ENCODE measurements at places on chromosomes 3 and 15.

GRCh38 chr3:3172627-3173026 is 6.9 kb downstream of the CRBN start:
- H3K4me1 ChIP-seq = peaks cover 7% of the 10 kb centered on the region
- no peak overlapping the region for H3K27ac ChIP-seq
- no peak overlapping the region for H3K4me3 ChIP-seq
- H3K27me3 ChIP-seq = no peaks in the 10 kb centered on the region
- DNase-seq = no peak

DNA sequence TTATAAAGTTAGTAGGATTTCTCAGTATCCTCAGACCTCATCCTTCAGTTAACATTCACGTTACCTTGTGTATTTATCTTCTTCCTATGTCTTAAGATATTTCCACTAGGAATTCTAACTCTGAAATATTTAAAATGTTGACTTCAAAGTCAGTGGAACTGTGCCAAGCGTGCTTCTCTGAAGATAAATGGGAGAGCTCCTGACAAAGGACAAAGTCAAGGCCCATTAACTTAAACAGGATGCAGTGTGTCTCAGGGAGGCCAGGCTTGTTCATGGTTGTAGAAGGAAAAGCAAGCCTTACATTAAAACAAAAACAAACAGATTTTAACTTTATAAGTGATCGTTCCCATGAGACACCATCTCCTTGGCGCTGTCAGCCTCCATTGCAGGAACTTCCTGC is 41.5 kb downstream of the ABHD17C start:
- no peaks in the 10 kb centered on the region for H3K27me3 ChIP-seq
- H3K36me3 ChIP-seq = no peaks in the 10 kb centered on the region
- no peak for DNase-seq
- H3K4me1 ChIP-seq = no peaks in the 10 kb centered on the region
- H3K27ac ChIP-seq = no peak overlapping the region
- no peak overlapping the region for H3K4me3 ChIP-seq

DNA sequence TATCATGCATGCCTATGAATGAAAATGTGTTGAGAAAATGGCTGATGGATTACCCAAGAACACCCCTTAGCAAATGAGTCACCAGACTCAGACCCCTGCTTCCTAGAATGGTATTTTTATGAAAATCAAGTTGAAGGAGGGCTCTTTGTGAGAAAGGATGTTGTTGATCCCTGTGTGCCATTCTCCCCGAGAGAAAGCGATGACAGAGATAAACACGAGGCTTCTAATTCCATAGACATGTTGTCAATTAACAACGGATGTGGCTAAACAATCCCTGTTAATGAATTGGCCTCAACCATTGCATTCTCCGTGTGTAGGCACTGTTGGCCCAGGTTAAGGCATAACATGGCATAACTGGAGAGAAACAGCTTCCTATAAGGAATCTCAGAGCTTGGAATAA is 5.8 kb upstream of the OXTR start:
- H3K27me3 ChIP-seq = peaks cover 14% of the 10 kb centered on the region
- H3K27ac ChIP-seq = no peak overlapping the region
- DNase-seq = no peak
- H3K4me3 ChIP-seq = no peak overlapping the region
- no peaks in the 10 kb centered on the region for H3K4me1 ChIP-seq

GRCh38 chr15:32718821-32719716 is 1.3 kb downstream of the GREM1 start:
- no peaks in the 10 kb centered on the region for H3K36me3 ChIP-seq
- H3K27ac ChIP-seq = peak overlapping the region; percentile 81
- H3K4me3 ChIP-seq = peak overlapping the region; percentile 69
- H3K4me1 ChIP-seq = peaks cover 27% of the 10 kb centered on the region

GRCh38 chr15:99703603-99704443 is 29.4 kb downstream of the LYSMD4 start:
- H3K27ac ChIP-seq = peak overlapping the region; percentile 37
- no peak for DNase-seq
- peaks cover 30% of the 10 kb centered on the region for H3K4me1 ChIP-seq
- H3K4me3 ChIP-seq = no peak overlapping the region
- H3K36me3 ChIP-seq = peaks cover 38% of the 10 kb centered on the region

- peaks cover 39% of the 10 kb centered on the region for H3K36me3 ChIP-seq
- H3K4me1 ChIP-seq = peaks cover 28% of the 10 kb centered on the region
Measured at GRCh38 chr3:11602886-11603527, 40.7 kb downstream of the VGLL4 start.

GRCh38 chr3:58531555-58531954 is 5.4 kb downstream of the ACOX2 start:
- no peak overlapping the region for H3K27ac ChIP-seq
- no peak for DNase-seq
- no peaks in the 10 kb centered on the region for H3K27me3 ChIP-seq
- H3K4me3 ChIP-seq = no peak overlapping the region
- H3K36me3 ChIP-seq = no peaks in the 10 kb centered on the region
- H3K4me1 ChIP-seq = peaks cover 8% of the 10 kb centered on the region

GRCh38 chr3:43192028-43192427 is 86.1 kb upstream of the POMGNT2 start:
- no peak overlapping the region for H3K27ac ChIP-seq
- H3K36me3 ChIP-seq = no peaks in the 10 kb centered on the region
- H3K4me3 ChIP-seq = no peak overlapping the region

GRCh38 chr15:80777137-80777536 is 2.0 kb upstream of the CEMIP start:
- DNase-seq = no peak
- H3K4me1 ChIP-seq = peaks cover 29% of the 10 kb centered on the region
- peaks cover 28% of the 10 kb centered on the region for H3K27me3 ChIP-seq
- no peaks in the 10 kb centered on the region for H3K36me3 ChIP-seq
- H3K4me3 ChIP-seq = no peak overlapping the region

DNA sequence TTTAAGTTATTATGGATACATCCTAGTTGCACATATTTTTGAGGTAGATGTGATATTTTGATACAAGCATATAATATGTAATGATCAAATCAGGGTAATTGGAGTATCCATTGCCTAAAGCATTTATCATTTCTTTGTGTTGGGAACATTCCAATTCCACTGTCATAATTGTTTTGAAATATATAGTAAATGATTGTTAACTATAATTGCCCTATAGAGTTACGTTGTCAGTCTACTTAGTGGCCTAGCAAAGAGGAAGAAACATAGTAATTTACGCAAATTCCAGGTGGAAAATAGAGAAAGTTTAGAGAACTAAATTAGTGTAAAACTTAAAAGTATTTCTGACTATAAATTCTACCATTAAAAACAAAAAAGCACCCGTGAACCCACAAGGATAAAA is 24.9 kb downstream of the NXPE3 start:
- H3K27me3 ChIP-seq = no peaks in the 10 kb centered on the region
- H3K4me3 ChIP-seq = no peak overlapping the region
- H3K27ac ChIP-seq = no peak overlapping the region
- no peak for DNase-seq

GRCh38 chr3:100360757-100361496 is 26.4 kb downstream of the NIT2 start:
- no peaks in the 10 kb centered on the region for H3K27me3 ChIP-seq
- H3K27ac ChIP-seq = peak overlapping the region; percentile 47
- no peak for DNase-seq
- H3K4me1 ChIP-seq = no peaks in the 10 kb centered on the region

GRCh38 chr15:57969355-57969754 is 96.2 kb downstream of the ALDH1A2 start:
- no peaks in the 10 kb centered on the region for H3K36me3 ChIP-seq
- no peak for DNase-seq
- no peak overlapping the region for H3K27ac ChIP-seq
- H3K4me1 ChIP-seq = no peaks in the 10 kb centered on the region
- H3K27me3 ChIP-seq = peaks cover 19% of the 10 kb centered on the region

- no peaks in the 10 kb centered on the region for H3K27me3 ChIP-seq
- no peak for DNase-seq
- no peak overlapping the region for H3K4me3 ChIP-seq
- H3K27ac ChIP-seq = no peak overlapping the region
- no peaks in the 10 kb centered on the region for H3K36me3 ChIP-seq
- no peaks in the 10 kb centered on the region for H3K4me1 ChIP-seq
Measured at GRCh38 chr15:71191296-71191695, 76.0 kb downstream of the THSD4 start.

GRCh38 chr3:53248161-53248560 is 7.7 kb downstream of the TKT start:
- no peak for DNase-seq
- H3K4me1 ChIP-seq = peaks cover 63% of the 10 kb centered on the region
- H3K27me3 ChIP-seq = no peaks in the 10 kb centered on the region

GRCh38 chr3:184812662-184813042 is 686 bp downstream of the VPS8 start:
- H3K4me1 ChIP-seq = peaks cover 45% of the 10 kb centered on the region
- peak overlapping the region; percentile 56 for H3K27ac ChIP-seq
- DNase-seq = peak; percentile 5
- H3K27me3 ChIP-seq = no peaks in the 10 kb centered on the region

GRCh38 chr3:150509780-150510179 is 36.5 kb downstream of the SERP1 start:
- H3K36me3 ChIP-seq = peaks cover 10% of the 10 kb centered on the region
- no peak overlapping the region for H3K4me3 ChIP-seq
- no peak for DNase-seq
- H3K27ac ChIP-seq = no peak overlapping the region

GRCh38 chr3:152159328-152159727 is 109.4 kb upstream of the MBNL1 start:
- peaks cover 5% of the 10 kb centered on the region for H3K4me1 ChIP-seq
- peaks cover 3% of the 10 kb centered on the region for H3K36me3 ChIP-seq
- no peak overlapping the region for H3K4me3 ChIP-seq
- no peak overlapping the region for H3K27ac ChIP-seq
- no peaks in the 10 kb centered on the region for H3K27me3 ChIP-seq
- DNase-seq = no peak

- H3K36me3 ChIP-seq = no peaks in the 10 kb centered on the region
- H3K4me3 ChIP-seq = no peak overlapping the region
- no peaks in the 10 kb centered on the region for H3K4me1 ChIP-seq
- H3K27ac ChIP-seq = no peak overlapping the region
- H3K27me3 ChIP-seq = no peaks in the 10 kb centered on the region
Measured at GRCh38 chr3:193057616-193058015, 140.0 kb upstream of the MB21D2 start.

DNA sequence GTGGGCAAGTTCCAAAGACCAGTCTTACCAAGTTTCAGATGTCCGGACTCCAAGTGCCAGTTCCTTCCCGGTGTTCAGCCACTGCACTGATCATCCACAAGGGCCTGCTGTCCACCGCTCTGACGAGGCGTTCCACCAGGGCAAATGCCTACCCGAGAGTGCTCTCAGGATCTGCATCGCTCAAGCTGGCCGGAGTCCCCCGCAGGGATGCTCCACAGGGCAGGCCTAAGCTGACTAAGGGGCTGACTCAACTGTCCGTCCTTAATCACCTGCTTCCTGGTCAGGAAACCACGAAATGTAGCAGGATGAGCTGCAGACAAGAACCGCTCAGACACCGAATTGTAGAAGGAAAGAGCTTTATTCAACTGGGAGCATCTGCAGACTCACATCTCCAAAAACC is 341.6 kb downstream of the KCNH8 start:
- no peaks in the 10 kb centered on the region for H3K27me3 ChIP-seq
- peak overlapping the region; percentile 28 for H3K27ac ChIP-seq
- peaks cover 20% of the 10 kb centered on the region for H3K36me3 ChIP-seq
- H3K4me1 ChIP-seq = peaks cover 15% of the 10 kb centered on the region
- H3K4me3 ChIP-seq = no peak overlapping the region

DNA sequence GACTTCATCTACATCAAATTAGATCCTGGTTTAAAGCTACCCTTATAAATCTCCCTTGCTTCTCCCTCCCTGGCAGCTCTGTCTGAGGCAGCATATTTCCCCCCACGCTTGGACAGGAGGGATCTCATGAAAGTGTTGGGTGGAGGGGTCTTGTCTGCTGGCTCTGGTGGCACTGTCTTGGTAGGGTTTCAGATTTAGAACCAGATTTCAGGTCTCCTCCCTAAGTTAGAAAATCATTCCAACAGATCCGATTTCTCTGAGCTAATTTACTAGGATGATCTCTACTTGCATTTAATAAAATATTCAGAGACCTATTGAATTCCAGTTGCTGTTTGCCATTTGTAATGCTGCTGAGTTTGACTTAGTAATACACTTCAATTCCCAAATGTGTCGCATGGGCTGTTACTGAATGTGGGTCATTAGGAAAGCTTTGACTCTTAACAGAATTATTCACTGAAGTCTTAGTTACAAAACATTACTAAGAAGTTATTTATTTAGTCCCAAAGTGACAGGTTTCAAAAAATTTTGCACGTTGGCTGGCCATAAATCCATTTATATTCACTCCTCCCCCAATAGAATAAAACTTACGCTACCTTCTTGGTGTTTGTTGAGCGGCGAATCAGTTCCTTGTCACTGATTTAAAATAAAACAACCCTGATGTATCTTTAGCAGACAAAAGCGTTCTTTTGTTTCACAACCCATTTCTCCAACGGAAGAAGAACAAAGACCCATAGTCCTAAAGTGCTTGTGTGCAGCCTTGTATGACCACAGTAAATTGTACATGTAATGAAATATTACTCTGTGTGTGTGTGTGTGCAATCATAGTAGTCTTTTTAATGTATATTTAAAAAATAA is 84.5 kb downstream of the TRAK1 start:
- no peaks in the 10 kb centered on the region for H3K27me3 ChIP-seq
- peaks cover 18% of the 10 kb centered on the region for H3K36me3 ChIP-seq
- no peak for DNase-seq
- H3K27ac ChIP-seq = peak overlapping the region; percentile 7
- peaks cover 52% of the 10 kb centered on the region for H3K4me1 ChIP-seq

GRCh38 chr3:22960105-22960984 is 242.8 kb upstream of the UBE2E2 start:
- no peaks in the 10 kb centered on the region for H3K27me3 ChIP-seq
- DNase-seq = no peak
- no peak overlapping the region for H3K27ac ChIP-seq
- peaks cover 12% of the 10 kb centered on the region for H3K4me1 ChIP-seq
- H3K4me3 ChIP-seq = no peak overlapping the region

DNA sequence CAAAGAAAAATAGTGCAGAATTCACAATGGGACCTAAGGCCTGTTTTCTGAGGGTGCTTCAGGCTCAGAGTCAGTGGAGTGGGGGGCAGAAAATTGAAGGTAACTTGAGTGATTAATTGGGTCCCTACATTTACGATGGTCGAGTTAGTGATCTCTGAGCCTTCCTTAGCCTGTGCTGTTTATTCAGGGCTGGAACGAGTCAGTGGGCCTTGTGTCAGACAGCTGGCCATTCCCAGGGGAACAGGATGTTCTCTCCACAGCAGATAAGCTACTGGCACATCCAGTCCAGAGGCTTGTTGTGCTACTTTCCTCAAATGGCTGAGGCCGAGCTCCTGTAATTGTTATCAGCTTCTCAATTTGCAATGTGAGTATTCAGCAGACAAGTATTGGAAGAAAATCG is 29.2 kb upstream of the CNTN3 start:
- H3K36me3 ChIP-seq = no peaks in the 10 kb centered on the region
- no peak overlapping the region for H3K4me3 ChIP-seq
- no peak overlapping the region for H3K27ac ChIP-seq
- no peaks in the 10 kb centered on the region for H3K4me1 ChIP-seq
- DNase-seq = no peak
- no peaks in the 10 kb centered on the region for H3K27me3 ChIP-seq

GRCh38 chr3:71874618-71875017 is 89.7 kb upstream of the PROK2 start:
- no peak overlapping the region for H3K4me3 ChIP-seq
- peaks cover 12% of the 10 kb centered on the region for H3K4me1 ChIP-seq
- H3K27me3 ChIP-seq = peaks cover 48% of the 10 kb centered on the region
- H3K27ac ChIP-seq = no peak overlapping the region

Measured in stimulated activated naive B cell treated with anti-CD40 and anti-IgM and Interleukin-4, amounts not matched to agents 10 μg/mL and 1 μg/mL and 100 μg/mL, for 72 hours (primary cell).